ENCODE measurements at places on chromosomes 16 and 17. TPM values are rescaled to one million over a fixed set of nuclear protein-coding genes. Genes with fewer than 3 reads are reported as not detected.

DNA sequence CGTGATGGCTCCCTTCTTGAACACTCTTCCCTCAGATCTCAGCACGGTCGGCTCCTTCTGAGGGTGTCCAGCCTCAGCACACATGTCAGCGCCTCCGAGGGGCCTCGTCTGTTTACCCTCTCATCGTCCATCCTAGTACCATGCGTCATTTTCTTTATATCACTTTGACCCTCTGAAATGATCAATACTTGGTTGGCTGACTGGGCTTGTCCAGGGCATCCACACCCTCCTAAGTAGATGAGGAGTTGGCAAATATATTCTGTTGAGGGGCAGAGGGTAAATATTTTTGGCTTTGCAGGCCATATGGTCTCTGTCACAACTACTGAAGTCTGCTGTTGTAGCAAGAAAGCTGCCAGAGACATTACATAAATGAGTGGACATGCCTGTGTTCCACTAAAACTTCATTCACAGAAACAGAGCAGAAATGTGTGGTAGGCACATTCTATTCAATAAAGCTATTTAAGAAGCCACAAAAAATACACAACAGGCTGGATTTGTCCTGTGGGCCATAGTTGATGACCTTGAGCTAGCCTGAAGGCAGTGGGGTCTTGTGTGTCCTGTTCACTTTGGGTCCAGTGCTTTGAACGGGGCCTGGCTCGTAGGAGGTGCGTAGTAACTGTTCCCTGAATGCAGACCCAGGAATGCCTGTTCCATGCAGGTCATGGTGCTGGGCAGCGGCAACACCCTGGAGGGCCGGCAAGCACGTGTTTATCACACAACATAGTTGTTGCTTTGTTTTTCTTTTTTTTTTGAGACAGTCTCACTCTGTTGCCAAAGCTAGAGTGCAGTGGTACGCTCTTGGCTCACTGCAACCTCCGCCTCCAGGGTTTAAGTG lies 185.8 kb downstream of the SNX29 start:
- DNase-seq, result peak; percentile 62

- no peak for DNase-seq
These were observed 15.4 kb upstream of the ST6GALNAC2 start for GRCh38 chr17:76601065-76601464.

GRCh38 chr17:56773124-56773523 lies 60.6 kb downstream of the C17orf67 start:
- no peak for DNase-seq

- DNase-seq, result peak; percentile 3
These were observed 9.7 kb downstream of the C16orf54 start for GRCh38 chr16:29736112-29736511.

GRCh38 chr16:4392382-4393239 lies 21.0 kb downstream of the VASN start:
- peak; percentile 46 for DNase-seq

GRCh38 chr16:4327386-4328045 lies 11.6 kb downstream of the GLIS2 start:
- DNase-seq, result no peak

DNA sequence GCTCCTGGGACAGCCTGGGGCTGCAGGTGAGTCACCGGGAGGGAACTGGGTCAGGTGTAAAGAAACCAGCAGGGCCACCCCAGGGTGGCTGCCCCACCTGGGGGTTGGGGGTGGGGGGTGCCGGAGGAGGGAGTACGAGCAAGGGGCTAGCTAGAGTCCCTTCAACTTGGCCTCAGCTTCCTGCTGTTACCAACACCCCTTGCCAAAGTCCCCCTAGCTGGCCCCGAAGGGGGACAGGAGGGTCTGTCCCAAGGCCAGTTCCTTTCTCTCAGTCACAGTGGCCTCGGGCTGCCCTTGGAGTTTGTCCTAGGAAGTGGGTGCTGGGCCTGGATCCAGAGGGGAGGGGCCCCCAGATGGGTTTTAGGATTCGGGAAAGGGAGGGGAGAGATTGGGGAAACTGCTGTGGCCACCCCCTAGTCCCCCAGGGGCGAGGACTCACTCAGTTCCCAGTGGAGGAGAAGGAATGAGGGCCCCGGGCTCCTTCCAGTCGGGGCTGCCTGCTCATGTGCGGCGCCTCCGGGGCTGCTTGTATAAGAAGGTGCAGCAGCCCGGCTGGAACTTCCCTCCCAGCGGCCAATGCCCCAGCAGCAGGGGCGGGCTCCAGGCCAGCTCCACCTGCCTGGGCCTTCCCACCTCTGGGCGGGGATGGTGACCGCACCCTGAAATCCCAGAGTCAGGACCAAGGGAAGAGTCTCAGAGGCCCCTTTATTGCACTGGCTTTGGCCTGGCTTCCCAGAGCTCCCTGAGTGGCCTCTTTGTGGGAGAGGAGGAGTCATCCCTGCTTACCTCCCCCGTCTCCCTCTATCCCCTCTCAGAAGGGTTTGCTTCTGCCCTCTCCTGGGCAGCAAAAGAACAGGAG lies 7.3 kb downstream of the ARHGAP27 start:
- peak; percentile 73 for DNase-seq

- DNase-seq, result no peak
These were observed 26.4 kb downstream of the STX8 start for GRCh38 chr17:9549215-9549614.

DNA sequence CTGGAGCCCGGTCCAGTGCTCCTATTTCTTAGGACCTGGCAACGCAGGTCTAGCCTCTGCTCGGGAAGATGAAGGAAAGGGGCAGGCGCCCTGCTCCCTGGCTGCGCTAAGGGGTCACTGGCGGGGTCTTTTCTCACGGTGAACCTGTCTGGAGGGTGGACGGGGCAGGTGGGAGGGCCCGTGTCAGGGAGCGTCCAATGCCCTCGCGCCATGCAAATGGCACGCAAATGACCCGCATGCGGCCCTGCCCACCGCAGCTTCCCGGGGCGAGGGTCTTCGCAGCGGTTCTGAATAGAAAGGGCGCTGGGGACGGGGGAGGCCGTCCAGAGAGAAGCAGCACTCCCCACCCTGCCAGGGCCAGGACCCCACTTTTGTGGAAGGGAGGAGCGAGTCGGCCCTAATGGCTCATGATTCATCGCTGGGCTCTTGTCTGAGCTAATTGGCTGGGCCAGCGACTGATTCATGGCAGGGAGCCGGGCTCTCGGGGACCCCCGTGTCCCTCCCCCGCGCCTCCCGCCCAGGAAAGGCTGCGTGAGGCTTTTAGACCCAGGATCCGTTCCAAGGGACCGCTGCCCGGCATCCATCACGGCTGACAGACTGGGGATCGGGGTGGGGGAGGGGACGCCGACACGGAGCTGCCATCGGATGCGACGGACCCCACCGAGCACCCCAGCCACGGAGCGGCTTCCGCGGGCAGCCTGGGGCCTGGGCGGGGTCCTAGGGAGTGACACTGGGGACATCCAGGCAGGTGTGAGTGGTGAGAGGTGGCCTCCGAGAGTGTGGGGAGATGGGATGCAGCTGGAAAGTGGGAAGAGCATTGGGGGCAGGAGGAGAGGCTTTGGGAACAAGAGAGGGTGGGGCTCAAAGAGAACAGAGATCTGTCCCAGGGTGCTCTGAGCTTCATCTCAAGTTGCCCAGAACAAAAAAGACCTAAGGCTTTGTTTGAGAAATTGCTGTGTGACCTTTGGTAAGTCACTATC lies 25.0 kb upstream of the NGFR start:
- no peak for DNase-seq

DNA sequence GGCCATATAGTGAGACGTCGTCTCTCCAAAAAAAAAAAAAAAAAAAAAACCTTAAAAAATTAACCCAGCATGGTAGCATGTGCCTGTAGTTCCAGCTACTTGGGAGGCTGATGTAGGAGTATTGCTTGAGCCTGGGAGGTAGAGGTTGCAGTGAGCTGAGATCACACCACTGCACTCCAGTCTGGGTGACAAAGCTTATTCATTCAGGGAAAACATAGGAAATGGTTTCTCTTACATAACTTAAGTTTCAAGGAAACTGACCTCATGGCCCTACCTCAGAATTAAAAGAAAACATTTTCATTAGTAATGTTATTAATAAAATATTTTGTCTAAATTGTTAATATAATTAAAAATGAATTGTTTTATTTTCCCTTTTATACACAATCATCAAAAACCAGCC lies 31.4 kb downstream of the COG1 start:
- no peak for DNase-seq

DNA sequence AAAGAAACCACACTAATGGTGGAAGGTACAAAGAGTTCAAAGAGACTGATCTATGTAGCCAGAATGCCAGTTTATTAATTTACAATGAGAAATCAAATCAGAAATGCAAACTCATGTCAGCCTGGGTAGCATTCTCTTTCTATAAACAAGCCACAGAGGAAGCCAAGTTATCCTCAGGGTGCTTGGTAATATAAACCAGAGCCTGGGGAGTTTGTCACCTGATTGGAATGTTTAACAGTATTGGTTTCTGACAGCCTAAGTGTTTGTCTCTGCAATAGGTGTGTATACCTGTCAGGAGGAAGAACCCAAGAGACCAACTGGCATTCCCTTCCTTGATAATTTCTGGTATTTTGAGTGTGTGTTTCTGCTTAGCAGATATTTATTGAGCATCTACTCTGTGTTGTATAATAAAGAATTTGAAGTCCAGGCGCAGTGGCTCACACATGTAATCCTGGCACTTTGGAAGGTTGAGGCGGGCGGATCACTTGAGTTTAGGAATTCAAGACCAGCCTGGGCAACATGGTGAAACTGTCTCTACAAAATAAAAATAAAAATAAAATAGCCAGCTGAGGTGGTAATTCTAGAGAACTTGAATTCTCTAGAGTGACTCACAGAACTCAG lies 3.1 kb upstream of the C17orf58 start:
- no peak for DNase-seq

DNA sequence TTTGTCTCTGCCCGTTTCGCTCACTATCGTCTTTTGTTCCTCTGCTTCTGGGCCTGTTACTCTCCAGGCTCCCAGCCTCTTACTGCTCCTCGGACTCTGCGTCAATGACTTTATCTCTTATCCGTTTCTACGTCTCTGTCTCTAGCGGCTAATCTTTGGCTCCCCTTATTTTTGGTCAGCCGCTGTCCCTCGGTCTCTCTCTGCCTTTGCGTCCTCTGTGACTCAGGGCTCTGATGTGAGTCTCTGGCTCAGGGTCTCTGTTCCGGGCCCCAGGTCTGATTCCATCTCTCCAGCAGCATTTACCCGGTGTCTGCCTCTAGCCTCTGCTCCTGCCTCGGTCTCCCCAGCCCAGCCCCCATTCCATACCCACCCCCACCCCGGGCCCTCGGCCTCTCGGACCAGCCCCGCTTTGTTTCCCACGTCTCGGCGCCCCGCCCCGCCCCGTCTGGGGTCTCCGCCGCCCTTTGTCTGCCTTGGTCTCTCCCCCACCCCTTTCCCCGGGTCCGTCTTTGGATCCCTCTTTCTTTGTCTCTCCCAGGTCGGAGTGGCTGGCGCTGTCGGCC lies 547 bp upstream of the ZNF48 start:
- DNase-seq, result peak; percentile 64

DNA sequence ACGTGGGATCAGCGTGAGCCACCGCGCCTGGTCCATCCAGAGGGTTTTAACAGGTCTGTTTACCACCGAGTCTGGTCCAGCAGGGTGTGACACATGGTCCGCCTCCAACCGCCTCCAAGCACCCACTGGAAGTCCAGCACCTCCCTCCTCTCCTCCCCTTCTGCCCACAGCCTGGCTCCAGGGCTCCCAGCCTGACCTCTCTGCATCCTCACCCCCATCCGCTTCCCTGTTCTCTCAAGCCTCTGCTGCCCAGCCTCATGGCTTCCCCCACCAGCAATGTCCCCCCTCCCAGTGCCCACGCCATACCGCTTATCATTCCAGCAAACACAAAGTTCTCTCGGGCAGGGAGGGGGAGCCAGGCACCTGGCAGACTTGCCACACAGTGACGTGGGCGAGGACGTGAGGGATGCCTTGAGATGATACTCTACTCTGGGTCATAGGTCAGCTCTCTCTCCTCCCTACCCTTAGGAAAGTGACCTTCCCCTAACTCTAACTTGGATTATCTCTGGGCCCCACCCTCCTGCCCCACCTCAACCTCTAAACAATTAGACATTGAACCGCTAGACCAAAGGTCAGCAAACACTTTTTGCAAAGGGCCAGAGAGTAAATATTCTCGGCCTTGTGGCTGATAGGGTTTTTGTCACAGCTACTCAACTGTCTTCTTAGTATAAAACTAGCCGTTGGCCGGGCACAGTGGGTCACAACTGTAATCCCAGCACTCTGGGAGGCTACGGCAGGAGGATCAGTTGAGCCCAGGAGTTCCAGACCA lies 23.1 kb downstream of the CDC42EP4 start:
- DNase-seq, result no peak

GRCh38 chr17:80124351-80124981 lies 22.5 kb downstream of the EIF4A3 start:
- peak; percentile 49 for DNase-seq

KRTAP1-1 gene
- not detected for total RNA-seq

MILR1 gene
- not detected for total RNA-seq

CIBAR2 gene
- not detected for total RNA-seq

NPIPA3 gene
- 0.28 TPM for total RNA-seq
